Activated naive CD4-positive, alpha-beta T cell treated with anti-CD3 and anti-CD28 coated beads, Interleukin-2, amount 50 U/mL, for 72 hours (primary cell): ENCODE measurements at places on chromosomes 1 and 21.

DNA sequence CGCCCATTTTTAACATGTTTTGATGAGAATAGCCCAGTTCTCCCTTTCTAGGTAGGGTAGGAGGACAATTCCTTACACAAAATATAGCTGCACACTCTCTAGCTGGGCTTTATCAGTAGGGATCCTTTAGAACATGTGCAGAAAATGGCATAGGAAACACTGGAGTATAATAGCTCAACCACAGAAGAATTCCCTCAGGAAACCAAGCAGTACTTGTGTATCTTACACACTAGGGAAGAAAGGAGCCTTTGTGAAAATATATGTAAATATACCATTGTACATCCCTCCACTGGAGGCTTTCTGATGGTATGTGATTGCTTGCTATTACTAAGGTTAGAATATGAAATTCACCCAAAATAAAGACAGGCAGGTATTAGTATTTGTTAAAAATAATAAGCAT lies 153.5 kb downstream of the LRRC40 start:
- no peak for DNase-seq

DNA sequence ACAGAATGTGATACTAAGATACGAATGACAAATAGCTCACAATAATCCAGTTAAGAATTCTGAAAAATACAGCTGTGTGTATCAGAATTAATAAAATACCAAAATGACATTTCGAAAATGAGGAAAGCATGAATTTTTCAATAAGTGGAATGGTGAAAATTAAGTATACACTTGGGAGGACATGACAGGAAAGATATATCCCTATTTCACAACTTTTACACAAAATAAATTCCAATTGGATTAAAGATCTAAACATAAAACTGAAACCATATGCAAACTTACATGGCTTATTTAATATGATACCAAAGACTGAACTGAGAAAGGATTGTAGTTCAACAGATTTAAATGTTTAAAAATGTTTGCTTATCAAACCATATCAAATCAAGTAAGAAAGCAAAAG lies 510.4 kb upstream of the ADAMTS5 start:
- DNase-seq: no peak

- no peak for DNase-seq
Measured at GRCh38 chr1:10286244-10286643, 75.9 kb downstream of the KIF1B start.

GRCh38 chr1:89609781-89610456 lies 23.0 kb upstream of the LRRC8C start:
- DNase-seq: no peak

- DNase-seq: no peak
Measured at GRCh38 chr1:48681476-48682305, 95.0 kb downstream of the BEND5 start.

DNA sequence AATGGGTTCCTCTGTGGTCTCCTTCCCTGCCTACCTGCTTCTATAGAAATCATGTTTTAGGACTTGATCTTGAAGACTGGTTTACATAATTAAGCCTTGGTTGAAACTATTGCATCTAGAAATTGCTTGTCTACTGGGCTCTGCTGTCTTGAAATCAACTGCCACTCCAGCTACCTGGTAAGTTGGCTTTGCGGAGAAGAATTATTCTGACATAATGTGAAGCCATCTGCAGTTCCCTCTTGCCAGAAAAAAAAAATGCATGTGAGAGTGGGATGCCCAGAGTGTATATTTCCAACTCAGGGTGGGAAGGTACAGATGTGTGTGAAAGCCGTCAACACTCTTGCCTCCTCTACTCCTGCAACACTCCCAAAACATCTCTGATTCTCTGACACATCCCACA lies 27.2 kb downstream of the C8B start:
- no peak for DNase-seq

DNA sequence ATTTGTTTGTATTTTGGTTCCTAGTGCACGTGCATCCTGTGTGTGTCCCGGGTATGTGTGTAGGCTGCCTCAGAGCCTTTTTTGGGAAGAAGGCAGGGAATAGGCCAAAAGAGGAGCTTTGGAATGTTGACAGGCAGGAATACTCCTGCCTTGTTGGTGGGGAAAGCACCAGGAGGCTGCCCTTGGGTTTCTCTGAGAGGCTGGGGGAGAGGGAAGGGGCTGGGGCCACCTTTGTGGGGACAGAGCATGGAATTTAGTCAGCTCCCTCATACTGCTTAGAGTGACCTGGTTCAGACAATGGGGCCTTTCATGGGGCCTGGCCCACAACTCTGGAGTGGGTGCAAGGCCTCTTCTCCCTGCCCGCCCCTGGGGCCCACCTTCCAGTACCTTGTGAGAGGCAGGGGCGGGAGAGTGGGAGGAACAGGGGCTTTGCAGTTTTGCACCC lies 31.3 kb downstream of the ACOT11 start:
- no peak for DNase-seq

DNA sequence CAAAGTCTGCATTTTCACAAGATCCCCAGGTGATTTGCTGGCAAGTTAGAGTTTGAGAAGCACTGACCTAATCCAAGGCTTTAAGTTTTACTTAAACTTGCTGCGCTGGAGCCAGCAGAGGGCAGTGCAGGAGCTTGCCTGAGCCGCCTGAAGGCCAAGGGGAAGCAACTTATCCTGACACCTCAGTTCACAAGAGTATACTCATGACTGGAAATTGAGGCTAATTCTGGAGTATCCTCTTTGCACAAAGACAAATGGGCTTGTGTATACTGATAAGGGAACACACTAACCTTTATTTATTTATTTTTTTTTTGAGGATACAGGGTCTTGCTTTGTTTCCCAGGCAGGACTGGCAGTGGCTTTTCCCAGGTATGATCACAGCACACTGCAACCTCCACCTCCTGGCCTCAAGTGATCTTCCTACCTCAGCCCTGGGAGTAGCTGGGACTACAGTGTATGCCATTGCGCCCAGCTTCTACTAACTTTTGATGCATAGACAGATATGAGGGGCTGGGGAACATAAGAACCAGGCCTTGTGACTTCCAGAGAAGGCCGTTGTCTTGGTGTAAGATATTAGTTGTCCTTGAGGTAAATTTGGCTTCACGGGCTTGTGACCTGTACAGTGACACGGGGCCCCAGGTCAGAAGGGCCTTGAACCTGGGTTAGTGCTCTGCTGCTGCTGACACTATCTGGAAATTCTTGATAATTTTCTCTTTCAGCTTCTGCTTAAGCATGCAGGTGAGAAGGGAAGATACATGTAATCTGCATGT lies 29.0 kb upstream of the SLAMF1 start:
- DNase-seq: peak; percentile 68

DNA sequence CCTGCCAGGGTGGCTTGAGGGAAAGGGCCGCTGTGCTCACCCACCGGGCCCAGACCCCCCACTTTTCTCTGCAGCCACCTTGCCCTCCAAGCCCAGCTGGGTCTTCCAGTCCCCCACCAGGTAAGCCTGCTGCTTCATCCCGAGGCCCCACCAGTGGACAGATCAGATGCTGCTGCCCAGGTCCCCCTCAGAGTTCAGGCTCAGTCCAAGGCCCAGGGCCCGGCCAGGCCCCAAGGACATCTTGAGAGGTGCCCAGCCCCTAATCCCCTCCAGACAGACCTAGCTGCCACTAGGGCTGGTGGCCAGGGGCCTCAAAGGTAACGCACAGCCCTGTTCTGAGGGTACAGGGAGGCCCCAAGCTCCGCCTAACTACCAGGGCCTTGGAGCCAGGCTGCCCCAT lies 58.6 kb downstream of the MEGF6 start:
- DNase-seq: no peak

- DNase-seq: no peak
Measured at GRCh38 chr1:43350976-43351375, 7.8 kb upstream of the CDC20 start.

GRCh38 chr1:29278124-29278523 lies 41.8 kb downstream of the PTPRU start:
- DNase-seq: no peak

DNA sequence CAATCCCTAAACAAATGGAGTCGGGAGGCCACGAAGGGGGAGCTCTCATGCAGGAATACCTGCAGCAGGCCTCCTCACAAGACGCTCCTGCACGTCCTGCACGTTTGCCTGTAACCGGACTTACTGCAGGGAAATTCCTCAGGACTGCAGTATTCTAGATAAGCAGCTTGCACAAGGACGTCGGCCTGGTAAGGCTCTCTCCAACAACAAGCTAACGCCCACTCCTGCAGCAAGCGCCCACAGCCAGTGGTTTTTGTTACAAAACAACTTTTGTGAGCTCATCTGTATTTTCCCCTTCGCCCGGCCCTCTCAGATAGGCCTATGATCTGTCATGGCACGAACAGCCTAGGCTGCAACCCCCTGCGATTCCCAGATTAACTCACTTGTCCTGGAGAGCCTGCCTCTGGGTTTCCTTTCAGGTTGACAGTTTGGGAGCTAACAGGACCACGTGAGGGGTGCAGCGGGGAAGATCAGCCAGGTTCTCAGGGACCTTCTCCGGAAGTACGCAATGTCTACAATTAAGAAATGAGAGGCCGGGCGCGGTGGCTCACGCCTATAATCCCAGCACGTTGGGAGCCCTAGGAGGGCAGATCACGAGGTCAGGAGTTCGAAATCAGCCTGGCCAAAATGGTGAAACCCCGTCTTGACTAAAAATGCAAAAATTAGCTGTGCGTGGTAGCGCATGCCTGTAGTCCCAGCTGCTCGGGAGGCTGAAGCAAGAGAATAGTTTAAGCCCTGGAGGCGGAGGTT lies 921 bp upstream of the MIB2 start:
- no peak for DNase-seq

DNA sequence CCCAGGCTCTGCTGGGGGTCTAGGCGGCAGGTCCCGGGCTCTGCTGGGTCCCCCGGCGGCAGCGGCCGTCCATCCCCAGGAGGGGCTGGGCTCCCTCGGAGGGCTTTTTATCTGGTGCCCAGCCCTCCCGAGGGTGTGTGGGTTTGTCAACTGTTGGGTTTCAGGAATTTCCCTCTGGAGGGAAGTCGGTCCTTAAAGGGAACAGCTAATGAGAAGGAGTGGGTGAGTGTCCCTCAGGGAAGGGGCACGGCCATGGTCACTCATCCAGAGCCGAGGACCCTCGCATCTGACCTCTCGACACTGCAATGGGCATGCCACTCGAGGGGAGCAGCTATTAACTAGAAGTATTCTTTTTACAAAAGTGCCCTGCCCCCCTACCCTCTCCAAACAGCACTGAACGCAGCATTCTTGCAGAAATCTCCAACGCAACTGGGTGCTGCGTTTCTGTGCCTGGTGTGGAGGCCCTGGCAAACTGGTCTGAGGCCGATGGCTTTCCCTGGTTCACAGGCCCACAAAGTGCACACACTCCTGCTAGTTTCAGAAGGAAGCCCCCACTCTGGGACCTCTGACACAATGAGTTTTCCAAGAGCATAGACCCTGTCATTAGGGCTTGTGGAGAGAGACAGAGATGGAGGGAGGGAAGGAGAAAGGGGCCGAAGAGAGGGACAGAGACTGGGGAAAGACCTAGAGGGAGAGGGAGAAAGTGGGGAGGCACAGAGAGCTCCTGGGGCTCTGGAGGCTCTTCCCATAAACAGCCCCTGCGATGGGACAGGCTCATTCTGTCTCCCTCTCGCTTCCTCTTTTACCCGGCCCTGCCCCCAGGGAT lies 1.0 kb upstream of the TSPEAR start:
- no peak for DNase-seq

DNA sequence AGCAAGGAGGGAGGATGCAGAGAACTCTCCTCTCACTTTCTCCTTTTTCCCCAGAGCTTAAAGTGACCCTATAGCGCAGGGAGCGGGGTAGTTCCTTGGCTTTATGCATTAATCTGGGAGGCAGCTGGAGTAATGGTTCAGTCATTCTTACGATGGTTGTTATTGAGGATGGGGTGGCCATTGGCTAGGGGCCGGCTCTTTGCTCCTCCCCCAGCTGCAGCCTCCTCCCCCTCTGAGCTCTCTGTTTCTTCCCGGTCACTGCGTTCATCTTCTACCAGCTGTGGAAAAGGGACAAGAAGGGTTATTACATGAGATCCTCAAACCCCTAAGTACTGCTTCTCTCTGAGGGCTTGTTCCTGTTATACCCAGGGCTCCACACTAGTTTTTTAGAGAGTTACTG lies 8.6 kb downstream of the CERS2 start:
- DNase-seq: no peak

DNA sequence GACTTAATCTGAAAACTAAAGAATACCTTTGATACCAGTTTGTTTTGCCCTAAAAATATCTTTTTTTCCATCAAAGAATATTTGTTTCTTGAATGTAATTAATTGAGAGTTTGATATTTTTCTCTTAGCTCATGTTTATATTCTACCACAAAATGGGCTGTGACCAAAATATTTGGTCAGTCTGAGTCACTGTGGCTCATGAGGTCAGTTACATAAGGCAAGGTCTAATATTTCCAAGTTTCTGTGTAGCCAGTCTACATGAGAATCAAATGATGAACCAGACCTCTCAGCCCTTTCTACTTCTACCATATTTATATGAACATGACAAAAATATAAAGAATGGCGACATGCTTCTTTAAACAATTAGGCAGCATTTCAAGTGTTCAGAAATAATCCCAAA lies 83.0 kb upstream of the IVNS1ABP start:
- no peak for DNase-seq

- no peak for DNase-seq
Measured at GRCh38 chr1:155971910-155972809, 6.2 kb downstream of the ARHGEF2 start.

GRCh38 chr1:20410503-20410902 lies 75.5 kb downstream of the CAMK2N1 start:
- DNase-seq: no peak

DNA sequence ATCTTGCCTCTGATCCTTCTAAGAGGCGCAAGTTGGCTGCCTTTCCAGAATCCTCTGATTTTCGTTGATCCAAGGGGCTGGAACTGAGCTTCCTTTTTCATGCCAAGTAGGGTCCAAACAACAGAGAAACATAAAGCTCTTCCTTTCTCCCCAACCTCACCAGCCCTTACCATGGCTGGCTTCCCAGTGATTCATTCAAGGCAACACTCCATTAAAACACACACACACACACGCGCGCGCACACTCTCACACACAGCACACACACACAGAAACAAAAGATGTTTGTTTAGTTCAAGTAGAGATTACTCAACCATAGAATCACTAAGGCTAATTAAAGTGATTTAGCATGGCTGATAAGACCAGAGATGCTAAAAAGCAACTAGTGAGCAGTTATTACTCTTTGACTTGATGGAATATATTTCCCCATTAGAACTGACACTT lies 13.0 kb upstream of the GUCA2A start:
- DNase-seq: no peak

DNA sequence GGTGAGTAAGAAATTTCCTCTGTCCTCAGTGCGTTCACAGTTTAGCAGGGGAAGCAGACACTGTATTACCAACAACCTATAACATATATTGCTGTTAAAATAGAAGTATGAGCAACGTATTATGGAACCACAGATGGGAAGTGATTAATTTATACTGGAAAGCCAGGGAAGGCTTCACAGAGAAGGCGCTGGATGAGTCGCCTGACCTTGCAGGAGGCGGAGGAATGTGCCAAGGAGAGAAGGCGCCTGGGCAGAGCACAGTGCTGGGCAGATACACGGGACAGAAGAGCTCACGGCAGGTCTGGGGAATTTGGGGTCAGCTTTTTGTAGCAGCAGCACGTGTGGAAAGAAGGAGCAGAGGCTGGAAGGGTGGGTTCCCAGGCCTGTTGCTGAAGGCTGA lies 116.3 kb downstream of the DHRS3 start:
- DNase-seq: no peak

GRCh38 chr1:105684714-105685113 lies 1371.8 kb upstream of the PRMT6 start:
- DNase-seq: no peak
